ENCODE measurements at places on chromosomes 6 and 20.

DNA sequence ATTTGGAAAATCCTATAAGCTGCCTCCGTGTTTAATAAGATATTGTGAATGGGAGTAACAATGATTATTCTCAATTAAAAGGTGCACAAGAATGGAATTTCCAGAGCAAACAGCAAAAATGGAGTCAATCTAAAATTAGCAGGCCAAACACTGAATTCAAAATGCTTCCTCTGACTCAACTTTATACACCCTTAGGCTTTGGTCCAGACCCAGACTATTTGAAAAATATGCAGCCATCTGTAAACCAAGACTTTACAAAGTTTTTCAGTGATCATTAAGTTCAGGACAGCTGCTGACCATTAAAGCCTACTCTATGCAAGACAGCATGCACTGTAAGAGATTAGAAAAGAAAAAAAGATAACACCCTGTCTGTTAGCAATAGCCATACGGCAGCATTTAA is 39.4 kb upstream of the CCN6 start:
- no peak for DNase-seq

GRCh38 chr6:111615916-111616612 is 10.4 kb upstream of the TRAF3IP2 start:
- DNase-seq = no peak

- no peak for DNase-seq
These were observed 789.2 kb downstream of the MAFB start for GRCh38 chr20:39899881-39900280.

- no peak for DNase-seq
These were observed 47.5 kb upstream of the NHSL1 start for GRCh38 chr6:138546733-138547185.

GRCh38 chr20:41697861-41698559 is 79.8 kb upstream of the CHD6 start:
- DNase-seq = peak; percentile 1

DNA sequence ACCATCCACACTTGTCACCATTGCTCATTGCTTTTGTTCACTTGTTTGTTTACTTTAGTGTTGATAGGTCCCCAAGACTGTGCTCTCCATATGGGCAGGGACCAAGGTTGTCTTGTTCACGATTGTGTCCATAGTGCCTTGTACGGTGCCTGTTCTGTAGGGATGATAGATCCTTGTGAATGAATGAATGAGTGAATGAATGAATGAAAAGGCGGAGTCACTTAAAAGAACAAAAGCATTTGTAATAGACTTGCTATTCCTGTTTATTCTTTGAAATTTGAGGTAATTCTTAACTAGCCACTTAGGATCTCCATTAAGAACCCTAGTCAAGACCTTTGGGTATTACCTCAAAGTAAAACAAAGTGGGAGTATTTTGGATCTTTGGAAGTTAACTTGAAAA is 47.0 kb downstream of the UTRN start:
- DNase-seq = no peak

- no peak for DNase-seq
These were observed 183.7 kb downstream of the UNC5CL start for GRCh38 chr6:40855168-40855880.
